Left renal pelvis (tissue), 4 donors: ENCODE measurements at places on chromosomes 6 and 20. TPM values are rescaled to one million over a fixed set of nuclear protein-coding genes. Genes with fewer than 3 reads are reported as not detected.

RHAG gene
- 0.63 TPM for polyA plus RNA-seq

TFAP2A gene
- 30.2 TPM for polyA plus RNA-seq

MAP3K4 gene
- polyA plus RNA-seq = 26.7 TPM

NR2E1 gene
- not detected for polyA plus RNA-seq

NRN1 gene
- 4.9 TPM for polyA plus RNA-seq

BHLHE23 gene
- polyA plus RNA-seq = not detected

SRSF3 gene
- polyA plus RNA-seq = 623 TPM

PROKR2 gene
- polyA plus RNA-seq = not detected

HINT3 gene
- polyA plus RNA-seq = 36.8 TPM

CHD6 gene
- polyA plus RNA-seq = 50.8 TPM

TRMT6 gene
- 12.7 TPM for polyA plus RNA-seq

GINM1 gene
- polyA plus RNA-seq = 97.7 TPM
